ENCODE measurements at places on chromosomes 3 and 15.

- peak; percentile 31 for DNase-seq
These were observed 178.5 kb upstream of the ZBTB20 start for GRCh38 chr3:115325539-115325938.

DNA sequence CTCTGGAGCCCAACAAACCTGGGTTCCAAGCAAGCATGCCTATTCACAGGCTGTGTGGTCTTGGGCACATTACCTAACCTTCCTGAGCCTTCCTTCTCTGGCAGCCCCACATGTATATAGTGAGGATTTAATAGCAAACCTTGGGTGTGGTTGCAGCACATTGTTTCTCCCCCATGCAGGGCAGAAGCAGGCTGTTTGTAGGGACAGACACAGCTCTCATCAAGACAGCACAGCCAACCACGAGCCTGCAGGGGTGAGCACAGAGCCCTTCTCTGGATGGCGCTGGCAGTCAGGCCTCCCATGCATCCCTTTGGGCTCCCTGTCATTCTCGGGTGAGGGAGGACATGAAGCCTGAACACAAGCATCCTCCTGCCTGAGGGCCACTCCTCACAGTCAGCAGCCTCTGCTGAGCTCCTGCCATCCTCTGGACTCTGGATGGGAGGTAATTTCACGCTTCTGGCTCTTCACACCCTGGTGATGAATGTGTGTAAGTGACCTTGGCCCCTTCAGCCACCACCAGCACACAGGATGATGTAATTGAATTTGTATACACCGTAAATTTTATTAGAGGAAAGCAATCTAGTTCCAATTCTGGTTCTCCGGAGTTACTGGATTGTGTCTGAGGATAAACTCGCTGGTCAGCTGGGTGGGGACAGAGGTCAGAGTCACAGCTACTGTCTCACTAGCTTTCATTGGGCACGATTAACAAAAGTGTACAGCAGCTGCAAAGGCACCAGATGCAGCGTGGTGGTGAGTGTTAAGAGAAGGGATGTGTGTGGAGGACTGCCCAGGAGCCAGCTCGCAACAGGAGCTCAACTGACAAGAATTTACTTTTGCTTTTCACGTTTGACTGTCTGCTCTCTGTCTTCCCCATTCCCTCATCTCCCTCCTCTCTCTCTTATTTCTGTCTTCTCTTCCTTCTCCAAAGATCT, 118.1 kb downstream of the CLSTN2 start:
- DNase-seq, result no peak

DNA sequence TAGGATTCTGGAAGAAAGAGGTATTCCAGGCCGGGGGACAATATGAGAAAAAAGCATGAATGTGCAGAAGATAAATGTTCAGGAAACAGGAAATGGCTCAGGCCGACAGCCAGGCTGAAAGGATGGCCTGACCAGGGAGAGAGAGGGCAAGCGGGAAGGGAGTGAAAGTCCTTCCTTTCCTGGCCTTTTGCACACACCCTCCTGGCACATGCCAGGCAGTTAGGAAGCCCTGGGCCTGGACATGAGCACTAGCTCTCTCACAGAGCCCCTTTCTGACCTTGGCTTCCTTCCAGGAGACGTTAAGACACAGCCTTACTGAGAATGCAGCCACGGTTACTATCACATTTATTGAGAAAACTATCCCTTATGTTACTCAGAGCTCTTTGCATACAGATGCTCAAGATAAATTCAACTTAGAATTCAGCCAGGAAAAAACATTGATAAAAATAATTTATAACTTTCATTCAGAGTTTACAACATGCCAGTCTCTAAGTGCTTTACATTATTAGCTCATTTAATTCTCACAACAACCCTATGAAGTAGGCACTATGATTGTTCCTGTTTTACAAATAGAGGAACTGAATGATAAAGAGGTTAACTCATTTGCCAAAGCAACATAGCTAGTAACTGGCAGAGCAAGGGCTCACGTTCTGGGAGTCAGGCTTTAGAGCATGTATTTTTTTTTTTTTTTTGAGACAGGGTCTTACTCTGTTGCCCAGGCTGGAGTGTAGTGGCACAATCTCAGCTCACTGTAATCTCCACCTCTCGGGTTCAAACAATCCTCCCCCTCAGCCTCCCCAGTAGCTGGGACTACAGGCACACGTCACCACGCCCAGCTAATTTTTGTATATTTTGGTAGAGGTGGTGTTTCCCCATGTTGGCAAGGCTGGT, 39.4 kb upstream of the SMAD3 start:
- peak; percentile 33 for DNase-seq

GRCh38 chr15:31446546-31446945, 119.9 kb downstream of the KLF13 start:
- DNase-seq, result no peak

- DNase-seq, result no peak
These were observed 400.2 kb upstream of the TBL1XR1 start for GRCh38 chr3:177597311-177598096.

DNA sequence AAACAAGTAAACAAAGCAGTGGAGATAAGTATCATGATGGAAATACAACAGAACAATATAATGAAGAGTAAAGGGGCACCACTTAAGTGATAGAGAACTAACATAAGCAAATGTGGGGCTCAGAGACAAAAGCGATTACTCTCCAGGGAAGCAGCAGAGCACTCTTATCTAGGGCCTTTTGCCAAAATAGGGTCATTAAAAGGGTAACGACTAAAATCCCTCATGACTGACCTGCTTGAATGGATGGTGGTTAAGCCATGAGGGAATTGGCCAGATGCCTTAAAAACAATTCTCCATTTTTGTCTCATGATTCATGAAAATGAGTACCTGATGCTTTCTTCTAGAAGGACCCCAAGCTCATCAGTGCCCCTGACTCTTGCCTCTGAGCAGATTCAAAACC, 3.2 kb upstream of the SLC7A14 start:
- DNase-seq, result no peak

GRCh38 chr3:128590948-128591347, 59.7 kb downstream of the RPN1 start:
- DNase-seq, result no peak

DNA sequence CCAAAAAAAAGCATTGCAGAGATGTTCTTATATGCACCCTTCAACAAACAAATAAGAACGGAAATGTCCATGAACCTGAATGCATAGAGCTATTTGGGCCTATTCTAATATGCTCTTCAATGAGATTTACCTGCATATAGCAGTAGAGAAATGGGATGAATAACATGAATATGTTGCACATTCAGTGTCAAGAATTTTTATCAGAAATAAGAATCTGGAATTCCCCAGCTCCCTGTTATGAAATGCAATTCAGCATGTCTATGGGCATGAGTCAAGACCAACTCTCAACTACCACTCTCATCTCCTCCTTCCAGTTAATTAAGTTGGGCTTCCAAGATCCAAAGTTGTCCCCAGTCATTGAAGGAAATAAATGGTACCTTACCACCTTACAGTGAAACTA, 133.7 kb upstream of the ALCAM start:
- DNase-seq, result no peak

DNA sequence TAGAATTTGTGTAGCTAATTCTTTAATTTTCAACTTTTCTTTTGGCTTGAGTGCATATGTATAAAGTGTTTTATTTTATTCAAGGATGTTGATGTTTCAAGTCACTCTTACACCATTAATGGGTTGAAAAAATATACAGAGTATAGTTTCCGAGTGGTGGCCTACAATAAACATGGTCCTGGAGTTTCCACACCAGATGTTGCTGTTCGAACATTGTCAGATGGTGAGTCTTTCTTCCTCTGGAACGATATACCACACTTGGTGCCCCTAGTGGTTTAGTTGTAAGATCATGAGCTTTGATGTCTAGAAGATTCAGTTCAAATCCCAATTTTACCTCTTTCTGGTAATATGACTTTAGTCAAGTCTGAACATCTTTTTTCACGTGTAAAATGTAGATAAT, 119.3 kb downstream of the HCN4 start:
- no peak for DNase-seq

DNA sequence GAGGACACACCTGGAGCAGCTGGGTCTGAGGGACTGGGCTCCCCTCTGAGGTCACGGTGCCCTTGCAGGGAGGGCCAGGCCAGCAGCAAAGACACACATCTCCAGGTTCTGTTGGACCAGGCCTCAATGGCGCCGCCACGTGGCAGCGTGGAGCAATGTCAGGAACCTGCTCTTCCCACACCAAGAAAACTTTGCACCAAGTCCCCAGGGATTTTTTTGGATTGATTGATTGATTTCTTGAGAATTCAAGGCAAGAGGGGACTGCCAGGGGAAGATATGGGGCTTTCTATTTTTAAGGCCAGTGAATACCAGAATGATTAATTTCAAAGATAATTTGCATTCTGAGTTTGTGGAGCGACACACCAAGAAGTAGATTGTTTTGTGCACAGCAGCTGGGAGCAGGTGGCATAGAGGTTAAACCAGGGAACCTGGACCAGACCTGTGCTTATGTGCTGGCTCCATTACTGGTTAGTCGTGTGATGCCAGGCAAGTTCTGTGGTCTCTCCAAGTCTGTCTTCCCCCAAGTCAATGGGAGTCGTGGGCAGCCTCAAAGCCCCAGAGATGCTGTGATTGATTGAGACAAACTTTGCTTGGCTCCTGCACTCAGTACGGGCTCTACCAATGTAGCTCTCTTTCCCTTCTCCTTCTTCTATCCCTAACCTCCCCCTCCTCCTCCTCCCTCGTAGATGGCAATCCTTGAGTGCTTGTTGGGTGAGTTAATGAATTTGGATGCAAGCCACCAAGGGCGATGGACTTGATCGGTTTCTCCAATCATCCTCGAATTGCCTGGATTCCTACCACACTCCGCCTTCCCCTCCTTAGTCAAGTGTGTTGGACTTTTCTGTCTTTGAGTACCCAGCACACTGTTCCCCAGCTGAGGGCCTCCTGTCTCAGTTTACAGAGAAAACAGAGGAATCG, 96.2 kb upstream of the TRPM1 start:
- no peak for DNase-seq

- no peak for DNase-seq
These were observed 21.4 kb downstream of the ARL8B start for GRCh38 chr3:5143464-5143863.

- DNase-seq, result no peak
These were observed 184.0 kb downstream of the EBLN2 start for GRCh38 chr3:73245459-73245858.

DNA sequence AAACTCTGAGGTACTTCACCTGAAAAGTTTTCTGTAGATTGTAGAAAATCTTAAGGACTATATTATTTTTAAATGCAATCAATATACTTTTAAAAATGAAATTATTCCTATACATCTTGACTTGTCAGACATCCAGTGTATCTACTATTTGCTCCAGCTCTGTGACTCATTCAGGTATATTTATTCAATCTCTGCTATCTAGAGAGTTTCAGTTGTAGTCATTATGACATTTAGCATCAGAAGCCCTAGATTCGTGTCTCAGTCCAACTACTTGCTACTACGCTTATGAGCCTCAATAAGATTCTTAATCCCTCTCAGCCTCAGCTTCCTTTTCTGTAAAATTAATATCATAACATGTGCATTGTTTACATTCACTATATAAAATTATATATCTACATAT, 22.3 kb upstream of the EIF1B start:
- DNase-seq, result no peak

DNA sequence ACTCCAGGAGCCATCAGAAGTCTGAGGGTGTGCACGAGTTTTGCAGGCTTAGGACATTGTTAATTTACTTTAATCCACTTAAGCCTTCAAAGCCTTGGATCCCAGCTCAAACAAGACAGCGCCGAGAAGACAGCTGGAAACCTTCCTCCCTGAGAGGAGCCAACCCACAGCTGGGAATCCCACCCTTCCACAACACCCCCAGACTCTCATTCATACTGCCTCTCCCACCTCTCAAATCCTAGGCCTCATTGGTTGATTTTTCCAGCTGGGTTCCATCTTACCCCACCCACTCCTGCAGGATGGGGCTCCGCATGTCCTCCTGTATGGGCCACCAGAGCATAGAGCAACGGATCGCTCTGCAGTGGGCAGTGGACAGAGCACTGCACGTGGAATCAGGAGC, 80.4 kb downstream of the SEMA5B start:
- DNase-seq, result no peak

DNA sequence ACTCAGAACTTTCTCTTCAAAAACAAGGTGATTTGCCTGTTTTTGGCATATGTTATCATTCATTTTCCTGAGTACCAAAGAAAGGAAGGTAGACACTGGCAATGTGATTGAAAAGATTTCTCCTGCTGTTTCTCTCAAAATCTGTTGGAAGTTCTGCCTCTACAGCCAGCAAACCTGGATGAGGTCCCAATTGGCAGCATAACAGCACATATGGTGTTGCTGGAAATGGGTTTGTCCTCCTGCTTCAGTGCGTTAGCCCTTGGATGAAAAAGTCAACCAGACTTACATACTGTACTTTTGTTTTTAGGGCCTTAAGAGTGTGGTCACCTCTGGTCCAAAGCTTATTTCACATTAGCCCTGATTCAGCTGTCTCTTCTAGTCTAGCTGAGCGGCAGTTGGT, 237.6 kb upstream of the MME start:
- DNase-seq, result no peak

DNA sequence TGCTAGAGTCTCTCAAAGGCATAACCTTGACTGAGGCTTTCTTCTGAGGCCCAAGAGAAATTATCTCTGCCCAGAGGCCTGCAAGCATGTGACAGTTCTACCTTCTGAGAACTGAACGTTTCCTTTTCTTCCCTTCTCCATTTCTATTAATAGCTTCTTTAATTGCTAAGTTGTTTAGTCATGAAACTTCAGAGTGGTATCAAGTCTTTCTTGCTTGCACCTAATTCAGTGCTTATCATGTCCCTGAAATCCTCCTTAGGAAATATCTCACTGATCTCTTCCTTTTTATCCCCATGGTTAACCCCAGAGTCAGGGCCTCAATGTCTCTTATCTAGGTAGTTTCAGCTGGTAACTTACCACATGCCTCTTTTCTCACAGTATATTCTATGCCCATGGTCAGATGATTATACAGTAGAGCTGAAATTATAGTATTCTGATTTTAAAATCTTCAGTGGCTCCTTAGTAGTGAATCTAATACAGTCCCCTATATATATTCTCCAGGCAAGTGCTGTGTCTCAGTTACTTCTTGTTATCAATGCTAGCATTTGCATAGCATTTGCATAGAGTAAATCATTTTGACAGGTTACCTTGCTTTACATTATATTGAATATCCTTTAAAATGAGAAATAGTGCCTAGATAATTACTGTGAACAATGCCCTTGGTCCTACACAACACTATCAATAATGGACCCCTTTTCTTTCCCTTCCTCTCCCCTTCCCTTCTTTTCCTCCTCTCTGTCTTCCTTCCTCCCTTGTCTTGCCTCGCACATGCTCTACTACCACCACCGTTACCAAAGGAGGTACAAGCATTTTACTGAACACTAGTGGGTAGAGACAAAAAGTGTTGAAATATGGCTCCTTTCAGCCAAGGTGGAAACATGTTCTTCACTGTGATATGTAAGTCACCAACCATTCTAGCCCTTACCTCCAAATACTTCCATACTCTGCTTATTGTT, 33.0 kb downstream of the KBTBD8 start:
- no peak for DNase-seq

GRCh38 chr15:28269097-28269496, 52.9 kb downstream of the HERC2 start:
- no peak for DNase-seq

- DNase-seq, result no peak
These were observed 173.3 kb downstream of the IL20RB start for GRCh38 chr3:137131081-137131480.
